ENCODE measurements at places on chromosomes 13 and 19.
A peak's percentile ranks its signal among the peaks of the same experiment; 100 is the strongest.

GRCh38 chr13:74732736-74733385 lies 598.7 kb upstream of the KLF12 start:
- no peak for DNase-seq

GRCh38 chr19:335486-336066 lies 9.0 kb downstream of the MIER2 start:
- DNase-seq: no peak

DNA sequence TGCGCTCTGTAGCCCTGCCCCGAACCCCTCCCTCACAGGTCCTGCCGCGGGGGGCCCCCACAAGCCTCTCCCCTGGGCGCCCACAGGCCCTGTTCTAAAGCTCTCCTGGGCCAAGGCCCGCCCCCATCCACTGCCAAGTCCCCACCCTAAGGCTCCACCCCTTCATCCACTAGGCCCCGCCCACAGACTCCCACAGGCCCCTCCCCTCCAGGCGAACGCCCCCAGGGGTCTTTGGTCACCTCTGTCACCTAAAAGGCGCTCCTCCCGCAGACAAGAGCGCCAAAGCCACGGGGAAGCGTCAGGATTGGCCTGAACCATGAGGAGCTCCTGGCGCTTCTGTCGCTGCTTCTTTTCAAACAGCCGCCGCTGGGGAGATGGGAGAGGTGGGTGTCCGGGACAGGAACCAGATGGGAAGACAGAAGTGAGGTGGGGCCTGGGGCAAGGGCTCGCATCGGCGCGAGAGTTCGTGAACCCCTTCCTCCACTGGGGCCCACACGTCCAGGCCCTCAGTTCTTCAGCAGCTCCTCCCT lies 2.3 kb downstream of the TULP2 start:
- peak; percentile 44 for DNase-seq

DNA sequence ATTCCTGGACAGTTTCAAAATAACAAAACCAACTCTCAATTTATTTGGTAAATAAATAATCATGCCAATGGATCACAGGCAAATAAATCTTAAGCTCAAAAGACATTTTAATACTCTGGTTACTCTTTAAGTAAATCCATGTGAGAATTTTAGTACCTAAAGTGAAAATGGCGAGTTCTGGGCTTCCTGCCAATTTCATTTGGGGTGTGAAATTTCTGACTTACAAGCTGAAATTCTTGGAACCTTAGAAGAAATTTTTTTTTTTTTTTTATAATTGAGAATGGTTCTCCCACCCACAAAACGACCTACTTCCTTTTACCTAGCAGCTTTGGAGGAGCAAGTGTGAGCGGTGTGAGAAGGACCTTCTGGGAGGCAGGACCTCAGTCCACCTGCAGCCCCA lies 354.5 kb upstream of the NBEA start:
- DNase-seq: no peak

- no peak for DNase-seq
These were observed 9.9 kb downstream of the ZNF611 start for GRCh38 chr19:52724701-52725514.

DNA sequence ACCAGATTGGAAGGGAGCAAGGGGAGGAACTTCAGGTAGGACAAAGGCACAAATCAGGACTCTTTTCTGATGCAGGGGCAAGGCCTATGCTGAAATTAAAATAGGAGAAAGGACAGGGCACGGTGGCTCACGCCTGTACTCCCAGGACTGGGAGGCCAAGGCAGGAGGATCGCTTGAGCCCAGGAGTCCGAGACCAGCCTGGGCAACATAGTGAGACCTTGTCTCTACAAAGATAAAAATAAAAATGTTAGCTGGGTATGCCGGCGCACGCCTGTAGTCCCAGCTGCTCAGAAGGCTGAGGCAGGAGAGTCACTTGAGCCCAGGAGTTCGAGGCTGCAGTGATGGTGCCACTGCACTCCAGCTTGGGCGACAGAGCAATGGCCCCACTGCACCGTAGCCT lies 5.7 kb downstream of the SLC17A7 start:
- DNase-seq: no peak

GRCh38 chr13:51112771-51113170 lies 1.7 kb upstream of the C13orf42 start:
- DNase-seq: no peak

GRCh38 chr13:62635161-62635560 lies 1219.5 kb upstream of the PCDH20 start:
- DNase-seq: no peak

DNA sequence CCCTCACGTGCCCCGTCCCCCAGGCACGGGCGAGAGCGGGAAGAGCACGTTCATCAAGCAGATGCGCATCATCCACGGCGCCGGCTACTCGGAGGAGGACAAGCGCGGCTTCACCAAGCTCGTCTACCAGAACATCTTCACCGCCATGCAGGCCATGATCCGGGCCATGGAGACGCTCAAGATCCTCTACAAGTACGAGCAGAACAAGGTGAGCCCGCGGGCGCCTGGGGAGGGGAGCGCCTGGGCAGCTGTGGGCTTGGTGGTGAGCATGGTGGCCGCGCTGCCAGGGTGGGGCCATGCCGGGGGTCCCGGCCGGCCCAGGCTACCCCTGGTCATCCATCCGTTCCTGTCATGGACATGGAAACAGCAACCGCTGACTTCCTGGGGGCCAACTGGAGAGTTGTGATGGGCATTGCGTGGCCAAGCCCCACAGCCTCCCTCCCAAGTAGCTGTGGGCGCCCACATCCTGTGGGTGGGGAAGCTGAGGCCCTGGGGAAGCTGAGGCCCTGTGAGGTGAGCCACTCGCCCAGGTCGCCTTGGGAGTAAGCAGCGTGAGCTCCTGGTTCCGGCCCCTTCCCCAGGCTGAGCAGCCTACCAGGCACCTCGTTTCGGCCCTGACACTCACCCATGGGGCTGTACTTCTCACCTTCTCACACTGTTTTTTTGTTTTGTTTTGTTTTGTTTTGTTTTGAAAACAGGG lies 16.1 kb downstream of the GNA11 start:
- no peak for DNase-seq

DNA sequence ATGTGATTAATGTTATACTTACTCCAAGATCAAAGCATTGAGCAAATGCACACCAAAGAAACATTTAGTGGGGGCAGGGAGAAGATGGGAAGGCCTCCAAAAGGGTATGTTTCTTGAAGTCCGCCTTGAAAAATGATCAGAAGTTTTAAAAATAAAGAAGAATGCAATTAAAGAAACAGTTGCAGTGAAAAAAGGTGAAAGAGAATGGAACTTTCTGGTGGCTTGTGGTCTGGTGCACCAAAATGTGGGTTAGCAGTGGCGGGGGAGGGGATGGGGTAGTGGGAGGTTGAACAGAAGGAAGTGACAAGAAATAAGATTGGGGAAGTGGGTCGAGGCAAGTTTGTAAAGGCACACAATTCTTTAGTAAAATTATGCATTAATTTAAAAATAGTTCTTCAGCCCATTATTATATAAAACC lies 2.5 kb downstream of the LCP1 start:
- DNase-seq: no peak

- peak; percentile 89 for DNase-seq
These were observed at the start of gene DHRS12 for GRCh38 chr13:51803422-51804294. DHRS12 (minus strand) TSS chr13:51804163; CDS start chr13:51799659, 4,504 bp downstream.

GRCh38 chr13:40399756-40400155 lies 266.7 kb downstream of the FOXO1 start:
- no peak for DNase-seq

DNA sequence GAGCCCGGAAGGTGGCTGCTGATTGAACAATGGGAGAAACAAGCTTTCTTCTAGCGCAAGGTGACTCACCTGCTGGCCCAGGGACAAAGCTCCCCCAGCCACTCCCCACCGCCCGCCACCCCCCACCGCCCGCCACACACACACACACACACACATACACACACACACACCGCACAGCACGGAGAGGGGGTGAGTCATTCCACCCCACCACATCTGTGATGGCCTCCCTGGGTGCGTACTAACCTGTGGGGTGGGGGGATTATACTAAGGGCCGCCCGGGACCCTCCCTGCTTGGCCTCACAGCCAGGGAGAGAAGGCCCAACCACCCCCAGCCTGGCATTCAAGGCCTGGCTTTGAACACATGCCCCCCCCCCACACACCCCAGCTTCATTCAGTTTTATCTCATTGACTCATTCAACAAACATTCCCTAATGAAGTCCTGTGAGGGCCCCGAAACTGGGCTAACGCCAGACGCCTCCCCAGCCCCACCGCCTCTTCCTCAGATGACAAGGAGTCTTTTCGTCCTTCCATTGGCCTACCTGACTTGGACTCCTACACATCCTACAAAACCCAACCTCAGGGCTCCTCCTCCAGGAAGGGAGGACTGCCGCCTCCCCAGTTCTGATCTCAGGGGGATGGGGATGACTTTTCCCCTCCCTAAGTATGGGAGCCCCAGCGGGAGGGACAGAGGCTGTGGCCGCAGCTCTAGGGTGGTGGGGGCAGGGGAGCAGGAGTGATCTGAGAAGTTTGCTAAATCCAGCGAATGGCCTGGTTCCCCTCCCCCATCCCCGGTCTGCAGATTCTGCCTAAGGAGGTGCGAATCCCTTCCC lies 5.8 kb upstream of the ONECUT3 start:
- no peak for DNase-seq

GRCh38 chr19:19214159-19214490 lies 2.4 kb downstream of the NCAN start:
- DNase-seq: no peak

GRCh38 chr13:34152409-34152808 lies 334.5 kb downstream of the RFC3 start:
- no peak for DNase-seq

DNA sequence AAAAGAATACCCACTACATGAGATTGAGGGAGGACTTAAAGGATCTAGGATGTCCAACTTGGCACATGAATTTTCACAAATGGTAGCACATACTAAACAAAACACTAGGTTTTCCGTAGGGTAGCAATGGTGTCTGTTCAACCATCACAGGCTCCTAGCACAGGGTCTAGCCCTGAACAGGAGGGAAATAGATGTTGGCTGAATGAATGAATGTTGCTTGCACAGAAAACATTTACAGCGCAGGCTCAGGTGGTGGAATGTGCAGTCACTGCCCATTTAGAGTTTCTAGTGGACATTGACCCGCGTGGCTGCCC lies 1.9 kb upstream of the MYCBP2 start:
- DNase-seq: no peak

GRCh38 chr13:73997964-73998363 lies 136.2 kb downstream of the KLF12 start:
- no peak for DNase-seq

DNA sequence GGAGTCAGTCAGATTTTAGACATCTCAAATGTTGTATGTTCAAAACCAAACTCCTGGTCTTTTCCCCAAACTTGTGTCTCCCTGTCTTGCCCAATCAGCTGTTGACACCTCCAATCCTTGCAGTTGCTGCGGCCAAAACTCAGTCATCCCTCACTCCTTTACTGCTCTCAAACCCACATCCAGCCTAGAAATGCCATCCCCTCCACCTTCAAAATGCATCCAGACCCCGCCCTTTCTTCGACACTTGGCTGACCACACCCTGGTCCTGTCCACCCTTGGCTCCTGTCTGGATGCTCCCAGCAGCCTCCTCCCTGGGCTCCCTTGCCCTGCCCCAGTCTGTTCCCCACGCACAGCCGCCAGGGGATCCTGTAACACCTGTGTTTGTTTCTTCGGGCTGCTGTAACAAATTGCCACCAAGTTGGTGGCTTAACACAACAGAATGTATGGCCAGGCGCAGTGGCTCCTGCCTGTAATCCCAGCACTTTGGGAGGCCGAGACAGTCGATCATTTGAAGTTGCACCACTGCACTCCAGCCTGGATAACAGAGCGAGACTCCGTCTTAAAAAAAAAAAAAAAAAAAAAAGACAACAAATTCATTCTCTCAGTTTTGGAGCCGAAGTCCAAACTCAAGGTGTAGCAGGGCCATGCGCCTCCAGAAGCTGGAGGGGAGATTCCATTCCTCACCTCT lies 11.7 kb downstream of the PLD3 start:
- DNase-seq: no peak

All from 8988T (cell line).